Type B pancreatic cell (in vitro differentiated cells): ENCODE measurements at places on chromosomes 4 and X.

DNA sequence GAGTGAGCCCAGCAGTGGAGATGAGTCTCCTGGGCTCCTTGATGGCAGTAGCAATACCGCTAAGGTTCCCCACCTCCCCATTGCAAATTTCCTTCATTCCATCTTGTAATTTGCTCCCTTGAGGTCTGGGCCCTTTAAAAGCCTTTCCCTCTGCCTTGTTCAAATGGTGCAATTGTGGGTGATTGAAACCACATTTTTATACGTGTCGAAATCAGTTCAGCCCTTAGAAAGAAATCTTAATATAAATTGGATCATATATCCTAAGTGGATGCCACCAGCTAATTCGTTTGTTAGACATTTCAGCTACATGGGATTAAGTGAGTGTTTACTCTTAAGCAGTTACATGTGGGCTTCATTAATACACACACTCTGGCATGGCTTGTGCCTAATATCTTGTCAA is 68.6 kb downstream of the NHS start:
- DNase-seq: no peak

GRCh38 chr4:25904748-25905082 is 9.3 kb upstream of the SMIM20 start:
- DNase-seq: no peak

GRCh38 chrX:150200361-150200760 is 162.8 kb upstream of the MAMLD1 start:
- DNase-seq: no peak

DNA sequence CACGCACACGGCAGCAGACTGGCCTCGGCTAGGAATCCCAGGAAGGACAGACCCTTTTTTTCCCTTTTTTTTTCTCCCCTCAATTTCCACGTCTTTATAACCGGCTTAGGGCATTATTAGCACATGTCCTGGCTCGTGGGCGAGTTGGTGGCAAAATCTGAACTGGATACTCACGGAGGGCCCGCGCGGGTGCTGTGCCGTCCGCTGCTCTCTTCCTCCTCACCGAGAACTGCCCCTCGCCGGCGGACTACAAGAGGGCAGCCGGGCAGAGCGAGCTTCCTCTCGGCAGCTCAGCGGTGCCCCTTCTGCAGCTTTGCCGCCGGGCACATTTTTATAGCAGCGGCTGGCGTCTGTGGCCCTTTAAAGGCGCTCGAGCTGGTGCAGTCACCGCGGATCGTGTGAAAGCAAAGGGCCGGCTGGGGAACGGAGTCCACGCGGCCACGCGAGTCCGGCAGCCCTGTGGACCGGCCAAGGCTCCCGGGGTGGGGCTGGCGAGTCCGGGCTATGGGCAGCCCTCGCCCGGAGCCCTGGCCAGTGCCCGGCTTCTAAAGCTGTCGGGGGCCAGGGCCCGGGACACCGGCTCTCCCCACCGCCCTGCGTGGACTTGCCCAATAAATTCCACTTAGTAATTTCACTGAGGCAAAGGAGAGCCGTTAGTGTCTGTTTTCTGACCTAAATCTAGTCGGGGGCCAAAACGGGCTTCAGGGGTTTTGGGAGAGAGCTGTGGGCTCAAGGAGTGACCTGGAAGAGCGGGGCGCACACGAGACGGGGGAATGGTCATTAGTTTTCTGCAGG is 1.3 kb upstream of the CITED1 start:
- DNase-seq: no peak

DNA sequence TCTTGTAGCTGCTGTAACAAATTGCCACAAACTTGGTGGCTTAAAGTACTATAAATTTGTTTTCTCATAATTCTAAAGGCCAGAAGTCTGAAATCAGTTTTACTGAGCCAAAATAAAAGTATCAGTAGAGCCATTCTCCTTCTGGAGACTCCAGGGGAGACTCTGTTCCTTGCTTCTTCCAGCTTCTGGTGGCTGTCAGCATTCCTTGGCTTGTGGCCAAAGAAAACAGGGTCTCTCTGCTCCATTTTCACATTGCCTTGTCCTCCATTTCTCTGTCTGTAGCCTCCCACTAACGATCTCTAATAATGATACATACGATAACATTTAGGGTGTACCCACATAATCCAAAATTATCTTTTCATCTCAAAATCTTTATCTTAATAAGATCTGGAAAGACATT is 200.4 kb downstream of the MAB21L2 start:
- no peak for DNase-seq

DNA sequence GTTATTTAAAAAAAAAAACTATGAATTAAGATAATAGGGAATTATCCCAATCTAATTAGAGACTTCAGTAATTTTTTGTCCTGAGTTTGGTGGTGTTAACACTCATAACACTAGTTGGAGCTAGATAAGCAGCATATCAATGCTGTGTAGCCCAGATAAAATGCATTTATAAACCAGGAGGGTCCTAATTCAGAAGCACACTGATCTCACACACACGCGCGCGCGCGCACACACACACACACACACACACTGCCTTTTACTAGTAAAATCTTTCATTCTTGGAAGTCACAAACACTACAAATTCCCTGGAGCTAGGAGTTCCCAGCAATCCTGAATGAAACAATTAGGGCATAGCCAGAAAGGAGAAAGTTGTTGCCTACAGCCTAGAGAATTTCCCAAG is 3.2 kb downstream of the UNC5C start:
- DNase-seq: no peak

GRCh38 chr4:17605236-17605635 is 9.2 kb upstream of the MED28 start:
- DNase-seq: no peak

GRCh38 chr4:128380306-128380705 is 92.7 kb upstream of the PGRMC2 start:
- no peak for DNase-seq

GRCh38 chr4:66574145-66574978 is 904.1 kb upstream of the EPHA5 start:
- DNase-seq: no peak

GRCh38 chr4:186710521-186711119 is 13.0 kb downstream of the FAT1 start:
- no peak for DNase-seq

- DNase-seq: no peak
Observed at GRCh38 chr4:3215256-3215655, 33.7 kb upstream of the MSANTD1 start.

DNA sequence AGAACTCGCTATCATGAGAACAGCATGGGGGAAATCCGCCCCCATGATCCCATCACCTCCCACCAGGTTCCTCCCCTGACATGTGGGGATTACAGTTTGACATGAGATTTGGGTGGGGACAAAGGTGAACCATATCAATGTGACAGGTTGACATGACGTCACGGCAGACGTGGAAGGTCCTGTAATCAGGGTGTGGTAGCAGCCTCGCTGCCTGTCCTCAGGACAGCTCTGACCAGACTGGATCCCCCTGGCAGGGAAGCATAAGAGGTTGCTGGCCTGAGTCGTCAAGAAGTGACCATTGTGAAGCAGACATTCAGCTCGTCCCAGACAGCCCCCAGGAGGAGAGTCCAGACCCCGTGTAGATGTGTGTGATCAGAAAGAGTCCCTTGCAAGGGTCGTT is 104.6 kb downstream of the TNIP2 start:
- no peak for DNase-seq

- DNase-seq: no peak
Observed at GRCh38 chr4:10173037-10173753, 56.6 kb upstream of the WDR1 start.

DNA sequence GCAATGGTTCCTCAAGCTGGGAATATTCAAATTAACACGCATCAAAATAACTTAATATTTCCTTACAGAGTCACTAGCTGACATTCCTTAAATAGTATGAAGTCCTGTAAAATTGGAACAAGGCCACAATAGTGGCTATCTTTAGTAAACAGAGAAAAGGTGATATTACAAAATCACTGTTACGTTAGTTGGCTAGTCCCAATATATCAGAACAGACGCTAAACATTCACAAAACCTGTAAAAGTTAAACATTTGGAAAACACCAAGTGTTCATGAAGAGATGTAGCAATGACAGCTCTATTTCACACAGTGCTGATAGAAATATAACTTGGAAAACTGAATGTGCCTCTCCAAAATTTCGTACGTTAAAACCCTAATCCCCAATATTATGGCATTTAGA is 61.0 kb upstream of the FAM47C start:
- DNase-seq: no peak

GRCh38 chr4:4269856-4270255 is 20.1 kb downstream of the LYAR start:
- no peak for DNase-seq

DNA sequence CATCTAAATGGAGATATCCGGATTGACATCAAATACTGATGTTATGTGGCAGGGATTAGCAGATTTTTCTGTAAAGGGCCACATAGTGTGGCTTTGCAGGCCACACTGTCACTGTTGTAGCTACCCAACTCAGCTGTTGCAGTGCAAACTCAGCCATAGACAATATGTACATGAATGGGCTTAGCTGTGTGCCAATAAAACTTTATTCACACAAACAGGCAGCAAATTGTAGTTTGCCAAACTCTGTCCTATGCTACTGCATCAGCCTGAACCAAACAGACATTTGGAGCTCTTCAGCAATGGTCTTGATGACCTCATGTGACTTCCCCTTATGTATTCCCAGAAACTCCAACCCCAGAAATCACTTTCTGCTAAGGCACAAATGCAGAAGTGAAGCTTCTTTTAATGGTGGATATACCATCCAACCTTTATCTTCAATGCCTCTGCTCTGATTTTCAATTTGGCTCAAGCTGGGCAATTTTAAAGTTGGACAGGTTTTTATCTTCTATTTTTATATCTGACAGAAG is 18.4 kb upstream of the TRPC5OS start:
- DNase-seq: no peak

DNA sequence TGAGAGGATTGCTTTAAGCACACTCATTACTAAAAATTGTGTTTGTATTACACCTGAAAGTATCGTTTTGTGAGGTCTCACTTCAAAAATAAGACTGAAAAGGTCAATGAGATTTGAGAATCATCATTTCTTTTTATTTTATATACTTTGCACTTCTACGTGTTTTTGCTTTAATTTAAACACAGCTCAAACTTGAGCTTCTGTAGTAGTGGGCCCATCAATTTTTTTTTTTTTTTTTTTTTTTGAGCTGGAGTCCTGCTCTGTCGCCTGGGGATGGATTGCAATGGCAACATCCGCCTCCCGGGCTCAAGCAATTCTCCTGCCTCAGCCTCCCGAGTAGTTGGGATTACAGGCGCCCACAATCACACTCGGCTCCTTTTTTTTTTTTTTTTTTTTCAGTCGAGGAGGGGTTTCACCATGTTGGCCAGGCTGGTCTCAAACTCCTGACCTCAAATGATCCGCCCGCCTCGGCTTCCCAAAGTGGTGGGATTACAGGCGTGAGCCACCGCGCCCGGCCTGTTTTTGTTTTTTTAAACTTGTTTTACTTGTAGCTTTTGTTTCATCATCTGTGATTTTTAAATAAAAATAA is 1.5 kb downstream of the GSTCD start:
- DNase-seq: no peak

- no peak for DNase-seq
Observed at GRCh38 chr4:185357733-185358440, 37.8 kb downstream of the LRP2BP start.

- no peak for DNase-seq
Observed at GRCh38 chrX:19347916-19348315, 4.2 kb downstream of the PDHA1 start.

DNA sequence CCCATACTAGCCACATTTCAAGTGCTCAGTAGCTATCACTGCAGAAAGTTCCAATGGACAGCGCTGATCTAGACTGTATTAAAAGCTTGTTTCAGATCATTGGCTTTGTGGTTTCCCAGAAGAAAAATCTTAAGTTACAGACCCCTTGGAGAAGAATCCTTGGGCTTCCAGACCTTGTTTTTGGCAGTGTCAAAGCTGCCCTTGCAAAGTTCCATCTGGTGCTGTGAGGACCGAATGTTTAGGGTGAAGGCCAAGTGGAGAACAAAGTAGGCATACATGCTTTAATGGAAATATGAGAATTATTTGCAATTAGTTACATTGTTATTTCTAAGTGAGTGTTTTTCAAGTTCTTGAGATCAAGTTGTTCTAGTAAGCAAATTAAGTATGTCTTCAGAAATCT is 144.7 kb downstream of the FRMPD4 start:
- no peak for DNase-seq

DNA sequence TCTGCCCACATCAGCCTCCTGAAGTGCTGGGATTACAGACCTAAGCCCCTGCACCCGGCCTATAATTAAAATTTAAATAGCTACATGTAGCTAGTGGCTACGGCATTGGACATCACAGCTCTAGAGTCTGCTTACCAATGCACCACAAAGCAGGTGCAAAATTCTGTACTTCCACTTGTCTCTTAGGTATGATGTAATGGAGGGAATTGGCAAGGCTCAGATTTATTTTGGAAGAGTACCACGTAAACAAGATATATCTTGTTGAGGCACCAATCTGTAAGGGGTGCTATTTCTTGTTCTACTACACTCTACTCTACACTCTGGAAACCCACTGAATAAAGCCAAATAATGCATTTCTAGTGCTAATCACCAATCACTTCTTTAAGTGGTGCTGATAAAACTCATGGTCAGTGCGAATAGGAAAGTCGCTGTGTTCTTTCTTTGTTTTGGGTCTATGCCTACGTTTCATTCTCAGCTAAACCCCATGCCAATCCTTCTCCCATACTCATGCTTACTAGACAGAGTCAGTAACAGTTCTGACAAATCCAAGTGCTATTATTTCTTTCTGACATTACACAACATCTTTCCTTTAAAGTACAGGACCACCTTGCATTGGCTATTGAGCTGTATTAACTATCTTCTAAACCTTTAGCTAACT is 92.3 kb downstream of the GC start:
- DNase-seq: no peak

DNA sequence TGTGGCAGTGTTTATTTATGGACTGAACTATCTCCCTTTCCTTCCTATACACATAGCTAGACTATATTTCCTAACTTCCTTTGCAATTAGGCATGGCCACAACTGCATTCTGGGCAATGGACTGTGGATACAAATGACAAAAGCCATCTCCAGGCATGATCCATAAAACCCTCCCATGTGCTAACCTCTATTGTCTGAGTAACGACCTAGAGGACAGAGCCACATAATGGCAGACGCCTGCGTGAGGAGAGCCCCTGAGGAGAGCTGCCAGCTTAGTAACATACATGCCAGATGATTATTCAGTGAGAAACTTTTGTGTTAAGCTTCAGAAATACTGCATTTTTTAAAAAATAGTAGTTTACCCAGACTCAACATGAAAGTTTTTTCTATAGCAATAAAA is 142.9 kb downstream of the ADGRA3 start:
- no peak for DNase-seq

- no peak for DNase-seq
Observed at GRCh38 chr4:40577588-40578253, 51.9 kb downstream of the RBM47 start.

DNA sequence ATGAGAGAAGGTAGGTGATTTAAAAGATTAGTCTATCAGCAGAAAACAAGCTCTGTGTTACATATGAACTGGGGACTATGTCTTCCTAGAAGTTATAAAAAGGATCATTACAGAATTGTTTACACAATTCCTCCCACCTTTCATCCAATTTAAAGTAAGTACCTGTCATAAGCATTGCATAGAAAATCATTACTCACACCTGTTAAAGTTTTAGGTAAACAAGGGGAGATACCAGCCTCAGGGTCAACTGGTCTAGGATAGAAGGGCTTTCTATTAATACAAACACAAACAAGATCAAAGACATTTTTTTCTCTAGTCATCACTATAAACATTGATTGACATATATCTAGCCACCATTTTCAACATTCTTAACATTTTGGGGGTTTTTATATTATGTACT is 333.9 kb downstream of the ARHGAP24 start:
- DNase-seq: no peak

- no peak for DNase-seq
Observed at GRCh38 chr4:190020790-190021717, 6.0 kb downstream of the FRG2 start.

GRCh38 chr4:112144546-112145325 is 518 bp upstream of the FAM241A start:
- DNase-seq: no peak
